ENCODE measurements at places on chromosomes 3 and 15.

GRCh38 chr3:50190936-50191660, at the start of gene GNAT1:
GNAT1 (plus strand) TSS chr3:50191610; CDS start chr3:50191726, 116 bp downstream.
- DNase-seq, result no peak

- DNase-seq, result no peak
Measured at GRCh38 chr3:87173071-87173470, 54.0 kb upstream of the CHMP2B start.

DNA sequence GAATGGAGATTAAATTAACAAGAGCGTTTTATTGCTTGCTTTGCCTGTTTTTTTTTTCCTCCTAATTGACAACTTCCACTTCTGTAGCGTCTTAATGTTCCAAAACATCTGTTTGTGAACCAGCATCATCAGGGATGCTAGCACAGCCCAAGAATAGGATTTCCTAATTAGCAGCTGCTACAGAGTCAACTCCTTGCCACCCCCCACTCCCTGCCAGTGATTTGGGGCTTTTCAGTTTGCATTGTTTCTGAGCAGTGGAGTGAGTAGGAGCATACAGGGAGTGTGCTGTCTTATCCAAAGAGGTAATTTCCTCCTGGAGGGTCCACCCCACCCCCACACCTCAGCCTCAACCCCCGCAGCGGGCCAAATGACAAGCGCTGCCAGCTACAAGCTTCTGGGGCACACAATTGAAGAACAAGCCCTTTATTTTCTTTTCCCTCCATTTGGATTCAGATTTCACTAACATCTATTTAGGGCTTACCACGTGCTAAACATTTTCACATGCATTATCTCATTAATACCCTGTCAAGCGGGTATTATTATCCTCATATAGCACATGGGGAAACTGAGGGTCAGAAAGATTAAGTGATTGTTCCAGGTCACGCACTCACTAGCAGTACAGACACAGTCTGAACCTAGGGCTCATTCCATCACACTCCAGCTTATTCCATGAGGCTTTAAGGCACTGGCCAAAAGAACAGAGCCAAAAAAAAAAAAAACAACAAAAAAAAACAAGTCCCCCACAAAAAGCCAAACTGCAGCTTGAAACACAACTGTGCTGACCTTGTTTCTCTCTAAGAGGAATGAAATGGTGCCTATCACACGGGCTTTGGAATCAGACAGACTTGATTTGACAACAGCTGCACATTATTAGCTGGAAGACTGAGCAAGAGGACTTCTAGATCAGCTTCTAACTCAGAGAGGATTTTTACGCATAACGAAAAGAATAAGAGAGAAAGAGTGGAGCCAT, 16.4 kb downstream of the HEG1 start:
- no peak for DNase-seq

DNA sequence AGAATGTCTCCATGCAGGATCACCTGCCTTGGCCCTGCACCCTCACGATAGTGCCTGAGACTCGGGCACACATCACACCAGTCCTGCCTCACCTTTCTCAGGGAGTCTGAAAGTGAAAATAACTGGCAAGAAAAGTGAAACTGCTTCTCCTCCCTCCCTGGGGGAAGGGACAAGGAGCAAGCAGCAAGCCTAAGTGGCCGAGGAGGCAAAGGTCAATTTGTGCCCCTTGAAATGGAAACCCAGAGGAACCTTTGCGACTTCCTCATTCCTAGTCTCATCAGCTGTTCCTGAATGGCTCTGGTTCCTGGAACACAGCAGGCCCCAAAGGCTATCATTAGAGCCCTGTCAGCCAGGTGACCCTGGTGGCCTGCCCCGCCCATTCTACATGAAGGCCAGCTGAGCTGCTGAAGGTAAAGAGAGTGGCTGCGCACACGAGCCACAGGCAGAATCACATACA, 28.0 kb upstream of the SLCO2A1 start:
- no peak for DNase-seq

DNA sequence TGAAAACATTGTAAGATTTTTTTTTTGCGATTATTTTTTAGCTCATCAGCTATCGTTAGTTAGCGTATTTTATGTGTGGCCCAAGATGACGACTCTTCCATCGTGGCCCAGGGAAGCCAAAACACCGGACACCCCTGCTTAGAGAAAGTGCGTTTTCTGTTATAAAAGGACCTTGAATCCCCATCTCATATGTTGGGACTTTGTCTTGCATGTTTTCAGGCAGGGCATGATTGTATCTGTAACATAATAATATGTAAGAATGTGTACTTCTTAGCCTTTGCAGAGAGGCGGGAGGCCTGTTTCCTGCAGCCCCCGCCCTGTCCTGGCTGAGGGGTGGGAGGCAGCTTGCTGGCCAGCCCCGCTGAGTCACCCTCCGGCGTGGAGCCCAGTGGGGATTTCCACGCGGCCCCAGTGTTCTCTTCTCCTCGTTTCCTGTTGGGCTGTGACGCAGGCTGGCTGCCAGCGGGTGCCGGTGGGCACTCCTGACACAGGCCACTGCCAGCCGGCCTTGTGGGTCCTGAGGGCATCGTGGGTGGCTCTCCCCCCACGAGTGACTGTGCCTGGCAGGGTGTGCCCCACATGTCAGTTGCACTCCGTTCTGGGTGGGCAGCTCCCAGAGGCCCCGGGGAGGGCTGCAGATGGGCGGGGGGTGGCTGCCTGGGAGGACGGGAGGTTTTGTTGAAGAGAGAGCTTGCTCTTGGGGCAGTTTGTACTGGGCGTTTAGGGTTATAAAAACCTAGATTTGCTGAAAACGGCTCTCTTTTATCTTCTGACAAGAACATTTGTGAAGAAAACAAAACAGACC, 55.6 kb downstream of the SMAD3 start:
- DNase-seq, result no peak

- no peak for DNase-seq
Measured at GRCh38 chr3:169137076-169137475, 526.4 kb downstream of the MECOM start.

GRCh38 chr15:94228611-94229010, 2.8 kb upstream of the MCTP2 start:
- DNase-seq, result no peak

- DNase-seq, result no peak
Measured at GRCh38 chr3:148748283-148748682, 50.6 kb downstream of the AGTR1 start.

- no peak for DNase-seq
Measured at GRCh38 chr15:101442272-101442671, 47.2 kb downstream of the PCSK6 start.

DNA sequence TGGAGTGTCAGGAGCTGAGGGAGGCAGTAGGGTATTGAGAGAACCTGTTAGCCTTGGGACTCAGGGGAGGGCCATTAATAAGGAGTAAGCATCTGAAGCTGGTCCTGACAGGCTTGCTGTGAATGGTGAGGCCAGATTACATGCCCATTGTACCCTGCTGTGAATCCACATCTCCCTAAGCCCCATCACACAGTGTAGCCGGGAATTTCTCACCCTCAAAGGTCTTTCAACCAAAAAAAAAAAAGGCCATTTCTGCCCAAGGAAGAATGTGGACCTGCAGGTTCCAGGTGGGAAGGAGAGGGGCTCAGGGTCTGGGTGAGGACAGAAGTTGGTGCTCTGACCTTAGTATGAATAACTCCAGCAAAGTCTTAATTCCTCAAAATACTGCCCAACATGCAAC, 37.2 kb downstream of the MAGEF1 start:
- no peak for DNase-seq

DNA sequence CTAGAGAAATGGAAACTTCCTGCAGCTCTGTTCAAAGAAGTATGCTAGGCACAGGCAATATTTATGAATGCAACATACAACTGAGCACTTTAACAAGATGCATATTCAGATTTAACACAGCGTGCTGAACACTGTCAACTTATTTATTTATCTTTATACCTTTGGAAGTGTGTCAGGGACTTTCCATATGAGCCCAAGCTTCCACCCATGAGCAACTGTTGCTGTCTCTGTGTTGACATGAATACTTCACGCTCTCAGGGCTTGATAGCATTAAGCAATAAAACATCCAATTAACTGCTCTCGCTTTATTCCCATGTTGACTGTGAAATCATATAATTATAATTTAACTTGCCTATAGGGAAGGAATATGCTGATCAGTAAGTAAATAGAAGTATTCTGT, 116.6 kb upstream of the ROBO1 start:
- no peak for DNase-seq

DNA sequence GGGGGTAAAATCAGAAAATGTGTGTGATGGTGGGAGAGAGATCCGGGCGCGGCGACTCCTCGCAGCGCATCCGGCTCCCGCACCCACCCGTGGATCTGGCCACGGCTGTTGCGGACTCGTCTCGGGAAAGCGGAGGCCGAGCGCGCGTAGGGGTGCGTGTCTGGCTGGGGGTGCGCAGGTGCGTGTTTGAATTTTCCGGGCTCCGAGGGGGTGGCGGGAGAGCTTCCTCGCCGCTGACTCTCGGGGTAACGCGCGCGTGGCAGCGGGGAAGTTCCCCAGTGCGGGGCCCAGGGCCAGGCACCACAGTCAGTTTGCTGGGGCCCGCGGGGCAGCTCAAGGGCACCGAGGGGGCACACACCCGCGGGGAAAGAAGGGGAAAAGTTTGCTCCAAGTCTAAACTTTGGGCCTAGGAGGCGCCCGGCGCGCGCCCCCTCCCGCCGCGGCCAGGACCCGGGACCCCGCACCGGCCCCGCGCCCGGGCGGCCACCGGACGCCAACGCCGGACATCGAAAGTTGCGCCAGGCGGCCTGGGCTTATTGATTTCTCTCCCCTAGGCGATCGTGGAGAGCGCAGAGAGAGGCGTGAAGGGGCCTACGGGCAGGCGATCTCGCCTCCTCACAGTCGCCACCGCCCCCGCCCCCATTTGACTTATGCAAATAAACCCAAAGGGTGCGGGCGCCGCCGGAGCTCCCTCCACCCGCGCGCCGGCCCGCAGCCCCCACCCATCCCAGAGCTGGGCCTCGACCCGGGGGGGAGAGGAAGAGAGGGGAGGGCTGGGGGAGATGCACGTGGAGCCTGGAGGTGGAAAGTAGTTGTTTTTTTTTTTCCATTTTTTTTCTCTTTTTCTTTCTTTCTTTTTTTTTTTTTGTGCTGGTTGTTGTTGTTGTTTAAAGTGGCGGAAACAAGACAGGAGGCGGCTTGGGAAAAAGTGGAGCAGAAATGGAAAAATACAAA, 639 bp downstream of the FOXP1 start:
- DNase-seq, result no peak

- peak; percentile 79 for DNase-seq
Measured at GRCh38 chr3:151086484-151087456, 1.3 kb downstream of the MED12L start.

GRCh38 chr3:40921251-40921650, 278.1 kb upstream of the CTNNB1 start:
- DNase-seq, result no peak

DNA sequence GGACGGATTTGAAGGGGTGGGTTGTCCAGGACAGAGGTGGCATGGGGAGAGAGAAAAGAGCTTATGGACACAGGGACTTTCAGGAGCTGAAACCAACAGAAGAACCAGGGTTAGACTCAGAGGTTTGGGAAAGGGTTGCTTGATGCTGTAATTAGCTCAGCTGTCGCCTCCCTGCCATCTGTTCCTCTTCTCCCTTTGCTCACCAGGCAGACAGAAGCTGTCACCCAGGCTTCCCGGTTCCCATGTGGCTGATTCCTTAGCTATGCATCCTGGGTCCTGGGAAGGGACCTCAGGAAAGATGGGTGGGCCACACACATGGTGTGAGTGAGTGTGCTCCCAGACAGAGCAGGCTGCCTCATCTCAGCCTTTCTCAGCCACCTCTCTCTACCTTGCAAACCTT, 14.1 kb downstream of the PTPN23 start:
- no peak for DNase-seq

DNA sequence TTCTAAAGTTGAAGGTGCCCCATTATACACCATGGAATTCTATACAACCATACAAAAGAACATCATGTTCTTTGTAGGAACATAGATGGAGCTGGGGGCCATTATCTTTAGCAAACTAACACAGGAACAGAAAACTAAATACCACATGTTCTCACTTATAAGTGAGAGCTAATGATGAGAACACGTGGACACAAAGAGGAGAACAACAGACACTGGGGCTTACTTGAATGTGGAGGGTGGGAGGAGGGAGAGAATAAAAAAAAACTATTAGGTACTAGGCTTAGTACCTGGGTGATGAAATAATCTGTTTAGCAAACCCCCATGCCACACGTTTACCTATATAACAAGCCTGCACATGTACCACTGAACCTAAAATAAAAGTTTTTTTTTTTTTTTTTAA, 342.7 kb downstream of the PLCL2 start:
- no peak for DNase-seq

- no peak for DNase-seq
Measured at GRCh38 chr3:98962189-98962930, 60.9 kb upstream of the DCBLD2 start.

- DNase-seq, result no peak
Measured at GRCh38 chr15:35379972-35380371, 166.0 kb downstream of the DPH6 start.

GRCh38 chr3:152323834-152324233, 55.1 kb downstream of the MBNL1 start:
- no peak for DNase-seq

- DNase-seq, result no peak
Measured at GRCh38 chr3:141764045-141764444, 837 bp downstream of the GRK7 start.

- DNase-seq, result no peak
Measured at GRCh38 chr3:20256144-20256543, 70.1 kb upstream of the SGO1 start.

DNA sequence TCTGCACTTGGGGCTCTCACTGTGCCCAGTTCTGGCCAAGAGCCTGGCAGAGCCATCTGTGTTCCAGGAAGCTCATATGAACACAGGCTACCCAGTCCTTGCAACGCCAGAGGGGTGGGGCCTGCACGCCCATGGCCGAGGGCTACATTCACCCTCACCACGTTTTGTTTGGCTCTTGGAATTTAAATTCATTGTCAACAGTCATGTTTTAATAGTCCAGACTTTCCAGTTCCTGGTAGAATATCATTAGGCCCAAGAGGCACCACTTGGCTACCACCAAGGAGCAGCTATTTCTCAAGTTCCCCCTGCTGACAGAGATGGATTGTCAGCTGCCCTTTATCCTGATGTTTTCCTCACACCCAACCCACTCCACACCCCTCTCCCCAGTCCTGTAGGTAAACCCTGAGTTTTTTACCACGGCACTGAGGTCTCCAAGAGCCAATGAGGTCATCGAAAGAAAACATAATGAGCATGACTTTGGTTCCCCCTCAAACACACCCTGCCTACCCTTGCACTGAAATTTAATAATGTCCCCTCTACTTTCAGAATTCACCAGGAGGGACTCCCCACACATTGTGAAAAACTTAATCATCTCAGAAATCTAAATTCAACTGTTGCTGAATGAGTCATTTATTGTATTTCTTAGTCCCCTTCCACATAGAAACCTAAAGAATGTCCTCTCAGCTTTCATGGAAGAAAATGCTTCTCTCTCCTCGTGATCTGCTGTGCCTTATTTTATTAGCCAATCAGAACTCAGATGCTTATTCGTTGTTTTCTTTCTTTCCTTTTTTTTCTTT, 125.1 kb downstream of the SHQ1 start:
- DNase-seq, result no peak

GRCh38 chr3:124886168-124887056, 753 bp downstream of the ITGB5 start:
- DNase-seq, result no peak

- DNase-seq, result no peak
Measured at GRCh38 chr15:34065261-34065660, 26.3 kb upstream of the AVEN start.
